Cardiac ventricle fibroblast (primary cell): ENCODE measurements at places on chromosomes 5 and 9. TPM values are rescaled to one million over a fixed set of nuclear protein-coding genes. Genes with fewer than 3 reads are reported as not detected.

KLF4 gene
- total RNA-seq = 11.1 and 11.4 TPM in 2 replicates

CCDC69 gene
- 9.3 and 11.7 TPM in 2 replicates for total RNA-seq

ENHO gene
- total RNA-seq = not detected in 2 replicates

FBLL1 gene
- 0.29 and 0.56 TPM in 2 replicates for total RNA-seq

PCDHA1 gene
- total RNA-seq = 0.05 TPM in 1 of 2 replicates, not detected in the other

ITK gene
- total RNA-seq = not detected in 2 replicates

PLAC8L1 gene
- total RNA-seq = not detected in 2 replicates

ACTBL2 gene
- total RNA-seq = not detected in 2 replicates

MRPL50 gene
- 9.4 and 10.6 TPM in 2 replicates for total RNA-seq

PFDN1 gene
- total RNA-seq = 44.3 and 59.7 TPM in 2 replicates

ZNG1E gene
- 14.2 and 16.3 TPM in 2 replicates for total RNA-seq

SCGB3A2 gene
- not detected in 2 replicates for total RNA-seq

MLANA gene
- total RNA-seq = not detected in 2 replicates

AGGF1 gene
- total RNA-seq = 19.3 and 21.4 TPM in 2 replicates

ROPN1L gene
- 0.54 TPM in 1 of 2 replicates, not detected in the other for total RNA-seq

PCDHGB6 gene
- 2.6 and 3.6 TPM in 2 replicates for total RNA-seq

KCNV2 gene
- not detected in 2 replicates for total RNA-seq

S1PR3 gene
- total RNA-seq = 104 and 107 TPM in 2 replicates

FOXD4 gene
- 0.12 TPM in 1 of 2 replicates, not detected in the other for total RNA-seq

MCTP1 gene
- 1.9 and 2.2 TPM in 2 replicates for total RNA-seq

CDH9 gene
- total RNA-seq = not detected in 2 replicates

RNF183 gene
- total RNA-seq = not detected in 2 replicates

PAEP gene
- not detected in 2 replicates for total RNA-seq

PCDHA11 gene
- not detected in 2 replicates for total RNA-seq

PLEKHG4B gene
- total RNA-seq = not detected in 2 replicates

IL33 gene
- 127 and 138 TPM in 2 replicates for total RNA-seq

ENTREP1 gene
- 0.12 and 0.29 TPM in 2 replicates for total RNA-seq

PCDHGC4 gene
- total RNA-seq = 1.1 and 26.8 TPM in 2 replicates

PCSK5 gene
- 5.1 and 6.0 TPM in 2 replicates for total RNA-seq

NCBP1 gene
- 19.8 and 20.8 TPM in 2 replicates for total RNA-seq

SLC36A3 gene
- total RNA-seq = not detected in 2 replicates

DNAJC25 gene
- total RNA-seq = 10.6 and 12.0 TPM in 2 replicates

C9orf72 gene
- total RNA-seq = 2.4 and 2.5 TPM in 2 replicates

LIX1 gene
- not detected in 2 replicates for total RNA-seq

CER1 gene
- total RNA-seq = not detected in 2 replicates

ZNF618 gene
- total RNA-seq = 7.1 and 8.0 TPM in 2 replicates

CCNI2 gene
- not detected in 2 replicates for total RNA-seq

ANKRD20A1 gene
- total RNA-seq = not detected in 2 replicates

SEMA5A gene
- 17.5 and 17.8 TPM in 2 replicates for total RNA-seq

CARD9 gene
- 0.31 and 0.88 TPM in 2 replicates for total RNA-seq

ANKS6 gene
- total RNA-seq = 12.9 and 18.7 TPM in 2 replicates

HOMER1 gene
- total RNA-seq = 1.8 and 3.6 TPM in 2 replicates

SOX30 gene
- total RNA-seq = not detected in 2 replicates

ENTR1 gene
- 32.2 and 43.2 TPM in 2 replicates for total RNA-seq

BAAT gene
- 0.06 and 0.24 TPM in 2 replicates for total RNA-seq

PCDHGA5 gene
- 3.0 and 3.1 TPM in 2 replicates for total RNA-seq

PALM2AKAP2 gene
- total RNA-seq = 9.4 and 10.7 TPM in 2 replicates

CRAT gene
- 61.3 and 63.0 TPM in 2 replicates for total RNA-seq

IL9 gene
- total RNA-seq = not detected in 2 replicates

ENDOG gene
- total RNA-seq = 11.2 and 19.1 TPM in 2 replicates

PLCXD3 gene
- total RNA-seq = 71.4 and 74.8 TPM in 2 replicates

FAM151B gene
- total RNA-seq = 1.9 and 2.9 TPM in 2 replicates

PCDHGB3 gene
- total RNA-seq = 3.2 and 3.8 TPM in 2 replicates

KCNIP1 gene
- not detected in 2 replicates for total RNA-seq
